Stimulated activated CD8-positive, alpha-beta memory T cell treated with anti-CD3 and anti-CD28 coated beads, Interleukin-7, amount 100 ng/mL, for 1 hour (primary cell): ENCODE measurements at places on chromosomes 1 and 21.

GRCh38 chr1:25223471-25223870, 8.8 kb downstream of the SYF2 start:
- no peak for DNase-seq

- no peak for DNase-seq
These were observed 110.7 kb upstream of the TMEM51 start for GRCh38 chr1:15042866-15043265.

- no peak for DNase-seq
These were observed 209.5 kb upstream of the GALNT2 start for GRCh38 chr1:229857585-229857984.

GRCh38 chr1:211198880-211199279, 60.3 kb upstream of the RCOR3 start:
- no peak for DNase-seq

DNA sequence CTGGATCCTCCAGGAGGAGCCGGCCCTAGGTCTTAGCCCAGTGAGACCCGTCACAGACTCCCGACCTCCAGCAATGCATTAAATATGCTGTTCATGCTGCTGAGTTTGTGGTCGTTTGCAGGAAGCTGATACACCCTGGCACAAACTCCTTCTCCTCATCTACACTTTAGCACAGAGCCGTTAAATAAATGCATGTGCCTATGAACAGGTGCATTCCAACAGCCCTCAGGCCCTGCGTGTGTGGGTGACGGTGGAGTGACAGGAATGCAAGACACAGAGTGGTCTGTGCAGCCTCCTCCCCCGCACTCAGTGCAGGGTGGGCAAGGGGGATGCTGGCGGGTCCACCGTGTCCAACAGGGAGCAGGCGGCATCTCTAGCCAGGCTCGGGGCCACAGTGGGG, 106.6 kb upstream of the TMPRSS2 start:
- DNase-seq: no peak

GRCh38 chr1:86499987-86500593, 31.4 kb downstream of the CLCA1 start:
- DNase-seq: no peak

GRCh38 chr1:47440599-47441081, 2.8 kb downstream of the FOXD2 start:
- DNase-seq: no peak

DNA sequence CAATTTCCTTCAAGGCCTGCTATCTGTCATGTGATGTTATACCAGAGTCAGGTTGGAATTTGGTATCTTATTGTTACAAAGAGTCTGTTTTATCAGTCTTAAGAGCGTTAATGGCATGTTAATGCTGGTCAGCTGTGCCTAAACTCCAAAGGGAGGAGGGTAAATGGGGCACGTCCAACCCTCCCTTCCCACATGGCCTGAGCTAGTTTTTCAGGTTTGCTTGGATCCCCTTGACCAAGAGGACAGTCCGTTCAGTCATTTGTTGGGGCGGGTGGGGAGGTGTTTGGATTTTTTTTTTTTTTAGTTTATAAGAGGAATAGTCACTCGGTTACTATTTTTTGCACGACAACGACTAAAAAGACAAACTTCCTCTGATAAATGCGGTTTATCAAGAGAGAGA, 63.8 kb upstream of the LYST start:
- no peak for DNase-seq
